SK-N-SH (cell line): ENCODE measurements at places on chromosomes 6 and 20.
A peak's percentile ranks its signal among the peaks of the same experiment; 100 is the strongest.

DNA sequence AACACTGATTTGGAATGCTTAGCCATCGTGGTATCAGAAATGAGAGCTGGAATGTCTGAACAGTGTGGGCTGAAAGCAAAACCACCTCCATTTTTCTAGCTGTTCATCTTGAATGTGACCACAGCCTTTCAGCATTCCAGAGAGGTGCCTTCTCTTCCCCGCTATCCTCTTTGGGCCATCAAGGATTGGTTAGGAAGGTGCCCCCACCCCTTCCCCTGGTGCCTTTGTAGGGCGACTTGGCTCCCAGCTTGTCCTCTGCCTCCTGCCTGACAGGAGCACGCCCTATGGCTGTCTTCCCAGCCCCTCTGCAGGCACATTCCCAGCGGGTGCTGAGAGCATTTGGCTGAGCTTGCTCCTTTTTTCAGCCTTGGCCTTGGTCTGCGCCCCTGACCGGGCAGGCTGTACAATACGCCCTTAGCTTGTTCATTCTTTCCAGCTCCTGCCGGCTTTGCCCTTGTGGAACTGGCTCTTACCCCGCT lies 97.5 kb downstream of the ARMC2 start:
- DNase-seq: no peak

DNA sequence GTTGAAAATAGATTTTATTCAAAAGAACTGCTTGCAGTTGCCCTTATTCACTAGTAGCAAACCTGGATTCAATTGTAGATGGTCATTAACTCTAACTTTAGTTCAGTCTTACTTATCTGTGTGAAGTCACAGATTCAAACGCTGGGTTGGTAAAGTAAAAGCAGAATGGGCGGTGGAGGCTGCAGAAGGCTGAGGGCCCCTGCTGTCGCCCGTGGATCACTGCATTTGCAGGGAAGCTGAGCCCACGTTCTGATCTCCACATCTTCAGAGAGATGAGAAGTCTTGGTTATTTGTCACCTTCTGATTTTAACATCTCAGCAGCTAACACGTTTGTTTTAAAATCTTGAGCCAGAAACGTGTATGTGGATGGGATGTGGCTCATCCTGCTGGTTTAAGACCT lies 75.1 kb downstream of the SNX9 start:
- no peak for DNase-seq

DNA sequence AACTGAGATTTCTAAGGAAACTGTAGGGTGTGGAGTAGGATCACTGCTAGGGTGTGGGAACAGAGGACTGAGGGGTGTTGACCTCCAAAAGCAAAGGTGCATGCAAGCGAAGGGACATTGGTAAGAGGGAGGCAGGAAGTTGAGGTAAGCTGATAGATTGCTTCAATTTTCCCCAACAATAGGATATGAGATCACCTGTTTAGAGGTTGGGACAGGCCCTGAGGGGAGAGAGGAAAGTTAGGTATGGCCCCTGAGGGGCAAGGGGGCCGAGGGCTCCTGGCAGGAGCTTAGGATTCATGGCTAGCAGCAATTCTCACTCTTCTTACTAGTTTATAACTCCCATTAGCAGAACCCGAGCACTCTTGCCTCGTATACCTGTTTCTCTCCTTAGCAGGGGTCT lies 106.8 kb upstream of the RPS6KA2 start:
- DNase-seq: no peak

DNA sequence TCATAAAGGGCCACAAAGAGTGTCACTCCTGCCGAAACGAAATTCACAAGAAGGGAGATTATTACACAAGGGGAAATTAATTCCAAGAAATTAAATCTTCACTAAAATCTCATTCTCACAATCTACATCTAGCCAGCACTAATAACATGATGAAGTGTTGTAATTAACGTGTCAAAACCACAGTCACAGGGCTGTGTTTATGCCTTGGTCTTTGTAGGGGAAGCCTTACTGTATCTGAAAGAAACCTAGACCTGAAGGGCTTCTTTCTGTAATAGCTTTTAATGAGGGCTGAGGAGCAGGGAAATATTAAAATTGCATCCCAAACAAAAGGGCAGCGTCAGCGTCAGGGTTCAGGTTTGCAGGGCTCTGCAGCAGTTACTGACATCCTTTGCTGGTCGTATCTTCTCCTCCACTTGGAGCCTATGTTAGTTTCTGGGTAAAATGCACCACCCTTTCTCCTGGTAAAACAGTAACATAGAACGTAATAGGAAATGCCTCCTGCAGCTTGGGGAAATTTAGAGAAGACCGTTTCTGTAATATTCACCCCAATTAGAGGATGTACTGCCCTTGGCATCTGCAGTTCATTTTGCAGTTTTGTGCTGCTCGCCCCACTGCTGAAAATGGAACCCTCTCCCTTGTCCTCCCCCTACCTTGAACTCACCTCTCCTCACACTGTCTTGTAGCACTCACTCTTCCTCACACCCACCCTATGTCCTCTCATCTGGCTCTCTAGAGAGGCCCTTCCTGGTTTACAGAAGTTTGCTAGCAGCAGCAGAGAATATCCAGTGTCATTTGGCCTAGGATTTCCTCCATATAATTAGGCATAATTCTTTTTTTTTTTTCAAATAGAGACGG lies 109.0 kb upstream of the TRAF3IP2 start:
- no peak for DNase-seq

- no peak for DNase-seq
Measured at GRCh38 chr6:121503589-121503991, 68.1 kb downstream of the GJA1 start.

DNA sequence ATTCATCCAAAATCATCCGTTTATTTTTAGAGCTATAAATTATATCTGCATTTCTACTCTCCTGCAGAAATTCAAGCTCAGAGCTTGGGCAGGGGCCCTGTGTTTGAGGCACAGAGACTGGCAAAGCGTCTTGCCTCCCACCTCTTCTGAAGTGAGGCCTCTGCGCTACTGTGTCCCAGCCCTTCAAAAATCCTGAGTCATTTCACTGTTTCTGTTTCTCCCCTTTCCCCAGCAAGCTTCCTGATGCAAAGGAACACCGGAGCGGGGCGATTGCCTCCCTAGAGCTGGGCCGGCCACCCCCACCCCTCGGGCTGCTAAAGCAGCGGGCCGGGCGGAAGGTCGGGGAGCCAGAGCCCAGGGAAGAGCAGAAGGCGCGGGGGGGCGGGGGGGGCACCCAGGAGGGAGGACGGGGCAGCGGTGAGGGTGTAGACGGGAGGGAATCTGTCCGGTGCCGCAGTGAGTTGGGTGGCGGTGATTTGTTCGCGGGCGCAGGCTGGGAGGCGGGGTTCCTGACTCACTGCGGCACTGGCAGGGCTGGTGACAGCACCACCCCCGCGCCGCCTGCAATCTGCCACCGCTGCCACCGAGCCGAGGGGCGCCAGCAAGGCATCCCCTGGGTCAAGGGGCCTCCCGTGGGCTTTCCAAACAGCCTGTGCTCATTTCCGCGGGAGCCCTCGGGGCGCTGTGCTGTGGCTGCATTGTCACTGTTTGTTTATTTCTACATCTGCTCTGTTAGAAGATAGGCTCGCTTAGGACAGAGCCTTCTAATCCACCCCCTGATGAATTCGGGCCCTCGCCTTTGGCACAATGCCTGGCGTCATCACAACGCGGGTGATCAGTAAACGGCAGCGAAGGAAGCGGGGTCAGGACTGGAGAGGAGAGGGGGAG lies 46.5 kb upstream of the SNAP25 start:
- DNase-seq: peak; percentile 89

- no peak for DNase-seq
Measured at GRCh38 chr6:26041946-26042345, 45.3 kb upstream of the HFE start.

DNA sequence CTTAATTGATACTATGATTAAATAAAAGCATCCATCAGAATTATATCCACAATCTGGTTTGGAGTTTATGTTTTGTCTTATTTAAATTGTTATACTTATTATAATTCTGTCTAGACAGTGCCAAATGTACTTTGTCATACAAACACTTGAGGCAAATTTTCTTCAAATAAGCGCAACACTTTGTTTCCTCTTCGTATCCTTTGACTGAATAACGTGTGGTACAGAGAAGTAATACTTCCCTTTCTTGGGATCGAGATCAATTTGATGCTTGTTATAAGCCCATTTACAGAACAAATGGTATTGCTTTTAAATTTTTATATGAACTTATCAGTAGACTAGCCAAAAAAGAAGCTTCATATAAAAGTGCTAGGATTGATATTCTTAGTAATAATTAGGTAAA lies 111.0 kb downstream of the ATG5 start:
- DNase-seq: no peak

DNA sequence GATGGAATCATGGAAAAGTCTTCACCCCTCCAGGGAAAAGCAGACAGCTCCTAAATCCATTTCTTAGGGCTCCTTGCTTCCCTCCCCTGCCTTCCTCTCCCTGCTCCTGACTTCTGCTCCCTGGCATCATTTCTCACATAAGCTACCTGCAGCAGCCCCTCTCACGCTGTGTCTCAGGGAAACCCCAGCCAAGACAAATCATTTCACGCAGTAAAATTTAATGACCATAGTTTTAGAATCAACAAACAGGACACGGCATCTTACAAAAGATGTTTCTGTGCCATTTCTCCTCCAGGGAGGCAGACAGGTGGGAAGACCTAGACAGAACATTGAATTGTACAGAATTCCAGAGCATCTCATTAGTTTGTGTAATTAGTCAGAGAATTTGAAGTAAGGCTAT lies 16.5 kb upstream of the FOXQ1 start:
- no peak for DNase-seq

- no peak for DNase-seq
Measured at GRCh38 chr6:4999586-4999985, 4.3 kb downstream of the RPP40 start.

DNA sequence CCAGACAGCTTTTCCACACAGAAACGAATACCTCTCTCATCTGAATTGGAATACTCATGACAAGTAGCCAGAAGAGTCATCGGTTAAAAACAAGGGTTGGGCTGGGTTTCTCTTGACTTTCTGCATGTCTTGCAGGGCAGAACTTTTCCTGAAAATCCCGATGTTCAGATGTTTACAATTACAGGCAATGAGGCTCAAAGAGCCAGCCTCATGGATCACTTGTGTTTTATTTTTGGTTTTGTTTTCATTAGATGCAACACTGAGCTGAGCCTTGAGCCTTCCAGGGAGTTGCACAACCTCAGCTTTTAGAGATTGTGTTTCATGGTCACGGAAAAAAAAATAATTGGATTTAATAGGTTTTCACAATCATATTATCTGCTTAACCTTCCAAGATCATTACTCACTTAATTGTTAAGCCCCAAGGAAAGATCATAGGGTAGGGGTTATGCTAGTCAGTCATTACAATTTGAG lies 288.1 kb upstream of the PRDM1 start:
- DNase-seq: no peak
